A172 (cell line): ENCODE measurements at places on chromosomes 4 and X. TPM values are rescaled to one million over a fixed set of nuclear protein-coding genes. Genes with fewer than 3 reads are reported as not detected.

LRCH2 gene
- total RNA-seq, result 2.8 and 4.1 TPM in 2 replicates

GPRASP1 gene
- total RNA-seq, result 0.26 and 0.29 TPM in 2 replicates

PPARGC1A gene
- total RNA-seq, result 2.1 and 3.1 TPM in 2 replicates

ZNF630 gene
- total RNA-seq, result 2.7 and 3.5 TPM in 2 replicates

L1CAM gene
- total RNA-seq, result 77.7 and 94.0 TPM in 2 replicates

KCTD8 gene
- total RNA-seq, result not detected in 2 replicates
